ENCODE measurements at places on chromosomes 12 and 14.

GRCh38 chr14:22549981-22550673, 38.9 kb downstream of the DAD1 start:
- H3K27me3 ChIP-seq: peaks cover 82% of the 10 kb centered on the region
- H3K36me3 ChIP-seq: no peaks in the 10 kb centered on the region
- no peak for DNase-seq
- H3K4me1 ChIP-seq: 0 out of 2 replicates have a peak, but pooled peaks cover 8% of the 10 kb centered on the region
- no peak overlapping the region for H3K27ac ChIP-seq

DNA sequence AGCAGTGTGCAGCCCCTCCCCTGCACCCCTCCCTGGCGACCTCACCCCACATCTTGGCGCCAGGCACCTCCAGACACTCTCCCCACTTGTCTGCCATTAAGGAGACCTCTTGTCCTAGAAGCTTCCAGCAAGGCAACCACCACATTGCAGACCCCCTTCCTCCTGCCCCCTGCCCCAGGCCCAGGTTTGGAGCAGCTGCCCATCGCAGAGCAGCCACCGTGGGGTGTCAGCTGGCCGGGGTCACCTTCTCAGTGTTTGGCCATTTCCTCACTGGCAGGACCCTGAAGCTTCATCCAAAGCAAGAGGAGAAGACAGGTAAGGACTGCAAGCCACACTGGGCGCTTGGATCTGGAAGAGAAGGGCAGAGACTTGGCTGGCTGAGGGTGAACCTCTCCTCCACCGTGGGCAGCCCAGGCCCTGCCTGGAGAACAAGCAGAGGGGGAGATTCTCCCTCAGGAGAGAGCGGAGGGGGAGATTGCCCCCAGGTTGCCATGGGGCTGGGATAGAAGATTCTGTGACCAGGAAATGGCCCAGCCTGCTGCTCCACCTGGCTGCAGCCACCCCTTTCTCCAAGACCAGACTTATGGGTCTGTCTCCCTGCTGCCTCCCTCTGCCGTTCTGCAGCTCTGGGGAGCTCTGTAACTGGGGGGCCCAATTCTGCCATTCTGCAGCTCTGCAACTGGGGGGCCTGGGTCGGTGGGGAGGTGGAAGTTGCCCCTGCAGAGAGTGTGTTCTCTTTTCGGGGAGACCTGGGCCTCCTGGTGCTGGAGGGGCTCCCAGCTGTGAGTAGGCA, 72.9 kb upstream of the C14orf180 start:
- no peaks in the 10 kb centered on the region for H3K4me1 ChIP-seq
- H3K27me3 ChIP-seq: peaks cover 2% of the 10 kb centered on the region
- H3K4me3 ChIP-seq: no peak overlapping the region
- no peaks in the 10 kb centered on the region for H3K36me3 ChIP-seq
- no peak overlapping the region for H3K27ac ChIP-seq
- no peak for DNase-seq

DNA sequence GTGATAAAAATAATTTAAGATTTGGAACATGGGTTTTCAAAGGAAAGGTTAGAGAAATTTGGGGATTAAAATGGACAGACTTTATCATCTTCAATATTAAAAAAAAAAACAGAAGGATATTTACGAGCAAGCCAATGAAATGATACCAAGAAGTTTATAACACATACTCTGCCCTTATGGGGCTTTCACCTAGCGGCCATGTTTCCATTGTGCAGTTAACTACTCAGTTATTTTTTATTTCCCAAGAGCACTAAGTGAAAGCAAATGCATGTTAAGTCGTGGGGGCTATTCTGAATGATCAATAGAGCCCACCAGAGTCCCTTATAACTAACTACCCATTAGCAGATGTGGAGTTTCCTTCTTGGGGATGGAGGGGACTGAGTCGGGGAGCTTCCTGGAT, 53.9 kb downstream of the ETV6 start:
- H3K4me1 ChIP-seq: peaks cover 61% of the 10 kb centered on the region
- H3K4me3 ChIP-seq: no peak overlapping the region
- no peaks in the 10 kb centered on the region for H3K27me3 ChIP-seq
- H3K27ac ChIP-seq: no peak overlapping the region
- no peaks in the 10 kb centered on the region for H3K36me3 ChIP-seq
- DNase-seq: no peak

DNA sequence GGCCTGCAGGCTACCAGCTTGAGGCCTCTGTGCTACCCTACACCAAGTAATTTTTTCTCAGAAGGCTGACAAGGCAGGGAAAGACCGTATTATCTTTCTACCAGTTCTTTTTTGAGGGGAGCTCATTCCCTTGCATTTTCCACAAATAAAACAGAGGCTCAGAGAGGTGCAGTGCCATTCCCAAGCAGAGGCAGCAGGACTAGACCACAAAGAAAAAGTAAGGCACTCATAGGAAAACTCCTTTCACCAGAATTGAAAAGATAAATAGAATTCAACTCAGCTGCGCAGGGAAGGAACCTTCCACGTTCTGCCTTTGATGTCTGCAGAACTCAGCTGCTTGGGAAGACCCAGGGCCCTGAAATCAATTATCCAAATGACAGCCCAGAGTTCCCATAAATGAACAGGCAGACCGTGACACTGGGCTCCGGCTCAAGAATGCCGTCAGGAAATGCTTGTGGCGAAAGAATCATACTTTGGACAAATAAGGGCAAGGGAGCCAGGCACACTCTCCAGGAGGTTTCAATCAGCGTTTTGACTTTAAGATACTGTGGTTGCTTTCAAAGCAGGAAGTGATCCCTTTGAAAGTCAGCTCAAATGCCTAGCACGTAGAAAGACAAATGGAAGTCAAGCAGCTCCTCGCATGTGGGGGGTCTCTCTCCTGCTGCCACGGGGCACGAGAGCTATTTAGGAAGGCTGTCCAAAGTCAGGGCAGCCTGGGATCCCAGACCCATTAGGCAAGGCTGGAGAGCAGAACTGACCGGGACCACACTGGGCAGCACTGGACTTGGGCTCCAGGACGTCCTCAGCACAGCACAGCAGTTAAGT, 14.0 kb downstream of the KCTD10 start:
- no peaks in the 10 kb centered on the region for H3K27me3 ChIP-seq
- H3K27ac ChIP-seq: peak overlapping the region; percentile 38
- H3K4me1 ChIP-seq: peaks cover 39% of the 10 kb centered on the region
- DNase-seq: peak; percentile 63

- H3K4me1 ChIP-seq: peaks cover 15% of the 10 kb centered on the region
- DNase-seq: no peak
- H3K27me3 ChIP-seq: no peaks in the 10 kb centered on the region
- H3K36me3 ChIP-seq: peaks cover 3% of the 10 kb centered on the region
Measured at GRCh38 chr12:1796515-1797010, 23.8 kb upstream of the LRTM2 start.

Measured in HepG2 (cell line).